ENCODE measurements at places on chromosomes 1 and 21.

GRCh38 chr1:7262611-7263010 lies 477.4 kb downstream of the CAMTA1 start:
- DNase-seq: no peak

DNA sequence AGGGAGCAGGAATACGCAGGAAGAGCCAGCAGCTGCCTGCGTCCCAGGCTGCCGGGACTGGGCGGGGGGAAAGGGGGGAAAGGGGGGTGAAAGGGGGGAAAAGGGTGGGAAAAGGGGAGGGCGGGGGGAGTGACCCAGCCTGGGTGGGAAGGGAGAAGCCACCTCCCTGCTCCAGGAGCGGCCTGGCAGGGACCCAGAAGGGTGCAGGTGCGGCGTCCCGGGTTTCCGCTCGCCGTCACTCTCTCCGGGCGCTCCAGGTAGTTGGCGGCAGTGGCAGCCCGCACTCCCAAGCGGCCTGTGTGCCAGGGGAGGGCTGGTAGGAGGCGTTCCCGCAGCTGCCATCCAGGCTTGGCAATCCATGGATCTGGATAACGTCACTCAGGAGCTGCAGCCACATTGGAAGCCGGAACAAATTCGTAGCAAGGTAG lies 141.0 kb upstream of the NGF start:
- DNase-seq: no peak

DNA sequence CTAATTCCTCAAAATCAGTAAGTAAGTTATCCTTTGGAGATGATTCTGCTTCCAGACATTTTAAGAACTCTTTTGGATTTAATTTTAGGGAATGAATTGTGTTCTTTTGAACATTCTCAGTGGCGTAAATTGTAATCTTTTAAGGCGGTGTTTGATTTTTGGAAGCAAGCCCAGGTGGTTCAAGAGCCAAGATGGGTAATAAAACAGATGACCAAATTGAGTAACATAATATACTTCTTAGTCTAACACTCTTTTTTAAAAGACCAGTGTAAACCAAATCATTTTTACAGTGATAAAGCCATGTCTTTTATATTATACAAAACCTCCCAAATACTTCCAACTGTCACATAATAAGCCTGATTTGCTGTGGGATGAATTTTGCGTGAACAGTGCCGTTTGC lies 133.8 kb downstream of the LRRC40 start:
- DNase-seq: no peak

DNA sequence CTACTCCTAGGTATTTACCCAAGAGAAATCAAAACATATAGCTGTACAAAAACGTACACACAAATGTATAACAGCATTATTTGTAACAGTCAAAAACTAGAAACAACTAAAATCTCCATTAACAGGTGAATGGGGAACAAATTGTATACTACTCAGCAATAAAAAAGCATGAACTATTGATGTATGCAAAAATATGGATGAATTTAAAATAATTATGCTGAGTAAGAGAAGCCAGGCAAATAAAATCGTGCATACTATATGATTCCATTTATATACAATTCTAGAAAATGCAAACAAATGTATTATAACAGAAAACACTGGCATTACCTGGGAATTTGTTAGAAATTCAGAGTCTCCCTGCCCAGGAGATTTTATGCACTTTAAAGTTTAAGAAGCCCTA lies 150.1 kb downstream of the GDAP2 start:
- DNase-seq: no peak

DNA sequence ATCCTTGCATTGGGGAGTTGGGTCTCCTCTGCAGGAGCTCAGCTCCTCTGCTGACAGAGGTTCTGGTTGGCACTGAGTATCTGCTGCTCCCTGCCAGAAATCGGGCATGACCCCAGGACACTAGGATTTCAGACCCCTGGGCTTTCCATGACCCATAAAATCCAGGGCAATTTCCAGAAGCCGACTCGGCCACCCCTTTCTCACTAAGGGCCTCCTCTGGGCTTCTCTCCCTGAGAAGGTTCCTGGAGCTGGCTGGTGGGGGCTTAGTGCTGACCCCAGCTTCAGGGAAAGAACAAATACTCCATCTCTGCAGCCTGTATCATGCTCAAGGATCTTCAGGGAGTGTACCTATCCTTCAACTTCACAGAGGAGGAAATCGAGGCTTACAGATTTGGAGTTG lies 603.4 kb downstream of the PTPRU start:
- no peak for DNase-seq

GRCh38 chr1:114218361-114219171 lies 64.9 kb upstream of the SYT6 start:
- no peak for DNase-seq

GRCh38 chr1:162349635-162350330 lies 26.9 kb downstream of the SPATA46 start:
- DNase-seq: no peak

DNA sequence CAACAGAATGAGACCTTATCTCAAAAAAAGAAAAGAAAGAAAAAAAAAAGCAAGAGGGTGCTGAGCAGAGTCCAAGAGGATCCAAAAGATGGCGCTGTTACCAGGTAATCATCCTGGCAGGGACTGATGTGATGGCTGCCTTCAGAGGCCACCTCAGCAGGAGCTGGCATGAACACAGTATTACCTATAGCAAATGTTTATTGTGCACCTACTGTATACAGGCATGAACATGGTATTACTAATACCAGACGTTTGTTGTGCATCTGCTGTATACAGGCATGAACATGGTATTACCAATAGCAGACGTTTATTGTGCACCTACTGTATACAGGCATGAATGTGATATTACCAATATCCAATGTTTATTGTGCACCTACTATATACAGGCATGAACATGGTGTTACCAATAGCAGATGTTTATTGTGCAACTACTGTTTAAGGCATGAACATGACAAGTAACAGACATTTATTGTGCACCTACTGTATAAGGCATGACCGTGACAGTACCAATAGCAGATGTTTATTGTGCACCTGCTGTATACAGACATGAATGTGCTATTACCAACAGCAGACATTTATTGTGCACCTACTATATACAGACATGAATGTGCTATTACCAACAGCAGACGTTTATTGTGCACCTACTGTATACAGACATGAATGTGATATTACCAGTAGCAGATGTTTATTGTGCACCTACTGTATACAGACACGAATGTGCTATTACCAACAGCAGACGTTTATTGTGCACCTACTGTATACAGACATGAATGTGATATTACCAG lies 115.1 kb upstream of the TMEM51 start:
- DNase-seq: no peak
